ENCODE measurements at places on chromosomes 11 and 22.

DNA sequence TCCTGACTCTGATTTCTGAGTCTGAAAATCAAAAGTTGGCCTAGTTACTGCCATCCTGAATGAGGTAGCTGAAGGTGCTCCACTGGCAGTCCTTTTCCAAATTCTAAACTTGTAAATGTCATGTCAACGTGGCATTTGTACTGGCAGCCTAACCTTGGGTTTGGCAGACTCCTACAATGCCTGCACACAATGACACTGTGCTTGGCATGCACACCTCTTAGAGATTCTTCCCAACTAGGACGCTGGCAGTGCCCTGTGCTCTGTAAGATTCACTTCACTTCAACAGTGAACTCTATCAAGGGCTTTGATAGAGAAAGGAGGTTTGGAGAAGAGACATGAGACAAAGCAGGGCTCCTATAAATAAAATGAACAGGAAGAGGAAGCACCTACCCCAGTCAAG, 21.9 kb upstream of the PPP2R1B start:
- DNase-seq, result no peak

- peak; percentile 54 for DNase-seq
These were observed 34.6 kb downstream of the CYTH4 start for GRCh38 chr22:37316875-37317371.

DNA sequence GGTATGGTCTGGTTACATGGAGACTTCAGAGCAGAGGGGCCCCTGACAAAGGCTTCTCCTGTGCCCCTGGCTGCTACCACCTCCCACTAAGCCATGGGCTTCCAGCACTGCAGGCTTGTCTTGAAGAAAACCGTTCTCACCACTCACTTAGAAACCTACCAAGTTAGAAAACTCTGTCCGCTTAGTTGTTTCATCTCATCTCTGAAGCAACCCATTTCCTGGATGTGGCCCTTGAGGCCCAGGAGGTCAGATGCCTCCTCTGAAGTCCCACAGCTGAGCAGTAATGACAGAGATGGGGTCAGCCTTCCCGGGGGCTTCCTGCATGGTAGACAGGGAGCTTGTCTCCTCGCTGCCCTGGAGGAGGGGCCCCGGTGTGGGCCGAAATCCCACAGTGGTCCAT, 12.9 kb downstream of the CSF2RB start:
- DNase-seq, result no peak

DNA sequence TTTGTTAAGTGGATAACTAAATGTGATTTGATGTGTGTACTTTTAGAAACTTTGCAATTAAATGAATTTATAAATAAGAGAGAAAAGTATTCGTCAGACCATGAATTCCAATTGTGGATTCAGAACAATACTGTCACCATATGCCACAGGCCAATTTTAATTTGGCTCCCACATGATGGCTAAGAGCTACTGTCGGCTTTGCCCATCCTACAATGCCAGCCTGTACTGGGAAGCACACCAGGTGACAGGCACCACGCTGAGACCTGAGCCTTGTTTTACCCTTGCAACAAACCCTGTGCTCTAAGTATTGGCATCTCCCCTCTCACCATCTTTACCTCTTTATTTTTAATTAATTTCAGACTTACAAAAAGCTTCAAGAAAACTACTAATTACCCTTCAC, 14.0 kb downstream of the RAB30 start:
- no peak for DNase-seq

GRCh38 chr11:5380740-5381342, 2.8 kb upstream of the OR51M1 start:
- no peak for DNase-seq

GRCh38 chr11:123255909-123256308, 60.9 kb upstream of the CLMP start:
- no peak for DNase-seq

DNA sequence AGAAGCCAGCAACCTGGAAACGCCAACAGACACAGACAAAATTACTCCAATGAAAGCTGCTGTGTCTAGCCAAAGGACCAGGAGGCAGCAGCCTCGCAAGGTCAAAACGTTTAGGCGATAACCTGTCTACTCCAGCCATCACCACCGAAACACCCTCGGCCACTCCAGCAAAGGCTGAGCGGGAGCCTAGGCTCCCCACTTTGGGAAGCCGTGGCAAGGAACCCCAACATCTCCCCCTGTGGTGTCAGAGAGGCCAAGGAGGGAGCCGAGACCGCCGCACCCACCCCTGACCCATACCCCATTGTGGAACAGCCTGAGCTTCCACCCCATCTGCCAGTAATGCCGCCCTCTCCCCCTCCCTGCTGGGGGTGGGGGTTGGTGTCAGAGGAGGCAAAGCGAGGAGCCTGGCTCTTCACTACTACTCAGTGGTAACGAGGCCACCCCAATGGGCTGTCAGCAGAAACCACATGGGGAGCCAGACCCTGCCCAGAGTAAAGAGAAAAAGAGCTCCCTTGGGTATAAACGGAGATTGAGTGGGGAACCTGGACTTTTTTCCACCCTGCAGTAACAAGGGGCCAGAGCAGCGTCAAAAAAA, 33.9 kb upstream of the SEPTIN5 start:
- DNase-seq, result no peak

- DNase-seq, result no peak
These were observed 25.2 kb upstream of the NECTIN1 start for GRCh38 chr11:119754199-119754598.

DNA sequence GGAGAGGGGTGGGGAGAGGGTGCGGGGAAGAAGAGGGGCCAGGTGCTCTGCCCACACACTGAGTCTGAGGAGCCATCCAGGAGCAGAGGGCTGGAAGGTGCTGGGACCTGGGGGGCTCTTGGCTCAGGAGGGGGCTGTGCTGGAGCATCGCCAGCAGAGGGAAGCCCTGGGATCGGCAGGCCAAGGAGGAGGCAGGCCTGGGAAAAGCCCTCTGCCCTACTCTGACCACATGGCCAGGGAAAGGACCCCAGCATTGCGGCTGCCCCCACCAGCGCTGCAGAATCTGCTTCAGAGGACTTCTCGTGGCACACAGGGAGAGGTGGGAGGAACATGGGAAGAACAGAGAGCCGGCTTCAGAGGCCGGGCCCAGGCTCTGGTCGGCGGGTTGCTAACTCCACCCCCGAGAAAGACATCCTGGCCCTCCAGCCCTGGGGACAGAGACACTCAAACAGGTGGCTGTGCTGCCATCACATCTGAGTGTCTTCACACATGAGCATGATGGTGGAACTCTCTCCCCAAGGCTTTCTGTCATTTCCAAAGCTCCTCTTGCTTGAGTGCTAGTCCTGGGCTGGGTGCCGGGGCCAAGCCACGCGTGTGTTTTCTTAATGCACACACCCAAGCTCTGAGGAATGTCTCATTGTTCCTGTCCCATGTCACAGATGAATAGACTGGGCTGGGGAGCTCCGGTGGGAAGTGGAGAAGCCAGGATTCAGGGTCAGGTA, 1378.0 kb downstream of the BRD1 start:
- no peak for DNase-seq

DNA sequence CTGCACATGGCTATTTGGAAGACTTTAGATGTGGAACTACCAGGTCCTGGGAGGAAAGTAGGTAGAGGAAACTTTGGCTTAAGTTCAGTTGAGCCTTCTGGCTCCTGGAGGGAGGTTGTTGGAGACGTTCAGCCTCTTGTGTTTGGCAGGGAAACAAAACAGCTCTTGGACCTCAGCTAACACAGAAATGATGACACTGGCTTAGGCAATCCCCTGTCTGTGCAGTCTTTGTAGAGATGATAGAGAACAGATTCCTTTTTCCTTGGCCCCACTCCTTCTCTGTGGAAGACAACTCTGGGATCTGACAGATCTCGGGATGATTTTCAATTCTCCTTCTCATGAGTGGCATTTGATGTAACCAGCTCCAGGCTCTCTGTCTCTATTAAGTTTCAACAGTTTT, 428.5 kb downstream of the TMEM135 start:
- no peak for DNase-seq

GRCh38 chr11:2310073-2310785, 8.4 kb downstream of the TSPAN32 start:
- no peak for DNase-seq

- DNase-seq, result no peak
These were observed 50.1 kb downstream of the DDX6 start for GRCh38 chr11:118740892-118741291.

DNA sequence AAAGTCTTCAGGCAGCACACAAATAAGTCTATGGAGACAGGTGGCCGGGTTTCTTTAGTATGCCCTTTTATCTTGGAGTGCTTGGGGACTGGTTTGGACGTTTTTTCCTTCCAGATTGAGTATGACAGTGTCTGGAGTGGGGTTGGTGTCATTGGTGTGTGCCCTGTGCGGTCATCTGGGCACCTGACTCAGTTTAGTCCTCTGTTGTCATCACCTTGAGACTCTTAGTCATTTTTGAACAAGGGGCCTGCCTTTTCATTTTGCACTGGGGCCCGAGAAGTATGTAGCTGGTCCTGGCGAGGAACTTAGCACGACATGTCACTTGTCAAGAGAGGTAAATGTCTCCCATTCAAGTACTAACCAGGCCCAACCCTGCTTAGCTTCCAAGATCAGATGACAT, 27.2 kb upstream of the MYO18B start:
- DNase-seq, result no peak

- no peak for DNase-seq
These were observed 34.3 kb downstream of the PLEKHA7 start for GRCh38 chr11:16979703-16980622.

GRCh38 chr11:680970-681369, 14.1 kb downstream of the DEAF1 start:
- DNase-seq, result no peak

DNA sequence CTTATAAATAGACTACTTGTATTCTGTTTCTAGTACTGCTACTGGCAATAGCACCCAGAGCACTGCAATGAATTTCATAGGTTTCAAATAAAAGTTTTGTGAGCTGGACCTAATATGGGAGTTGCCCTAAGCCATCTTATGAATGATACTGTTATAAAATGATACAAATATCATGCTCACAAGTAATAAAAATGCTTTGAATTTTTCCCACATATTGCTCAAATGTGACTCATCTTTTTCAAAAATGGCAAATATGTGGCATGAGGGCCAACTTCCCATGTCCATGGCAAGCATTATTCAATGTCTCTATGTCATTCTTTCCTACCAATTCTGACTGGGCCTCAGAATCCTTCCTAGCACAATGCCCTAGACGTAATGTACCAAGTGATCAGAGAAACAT, 137.6 kb downstream of the TRPC6 start:
- DNase-seq, result no peak

DNA sequence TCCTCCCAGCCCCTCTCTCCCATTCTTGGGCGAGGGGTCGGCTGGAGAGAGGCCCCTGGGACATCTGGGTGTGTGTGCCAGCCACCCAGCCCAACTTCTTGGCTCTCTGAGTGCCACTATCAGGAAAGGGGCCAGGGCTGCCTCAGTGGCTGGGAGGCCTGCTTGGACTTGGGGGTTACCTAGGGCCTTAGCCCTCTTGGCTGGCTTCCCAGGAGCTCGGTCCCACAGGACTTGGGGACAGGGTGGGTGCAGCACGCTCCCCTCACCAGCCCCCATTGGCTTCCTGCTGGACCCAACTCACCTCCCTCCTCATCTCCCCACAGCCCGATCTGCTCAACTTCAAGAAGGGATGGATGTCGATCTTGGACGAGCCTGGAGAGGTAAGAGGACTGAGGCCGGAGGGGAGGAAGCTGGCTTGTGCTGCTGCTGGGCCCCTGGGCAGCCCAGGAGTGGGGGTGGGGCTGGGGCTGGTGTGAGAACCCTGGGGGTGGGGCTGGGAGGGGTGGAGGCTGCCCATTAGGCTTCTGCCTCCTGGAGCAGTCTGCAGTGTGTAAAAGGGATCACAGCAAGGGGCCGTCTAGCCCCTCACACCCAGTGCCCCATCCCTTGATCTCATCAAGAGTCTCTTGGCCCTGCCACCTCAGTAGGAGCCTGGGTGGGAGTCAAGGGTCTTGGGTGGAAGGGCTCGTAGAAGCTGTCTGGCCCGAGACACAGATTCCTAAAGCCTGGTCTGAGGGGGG, 54.8 kb downstream of the TRIOBP start:
- DNase-seq, result no peak

- DNase-seq, result no peak
These were observed 996.7 kb upstream of the CHORDC1 start for GRCh38 chr11:91219535-91219934.

- DNase-seq, result no peak
These were observed 661.9 kb downstream of the ETS1 start for GRCh38 chr11:127925475-127925874.

- no peak for DNase-seq
These were observed 34.5 kb upstream of the SEZ6L start for GRCh38 chr22:26134654-26135330.

DNA sequence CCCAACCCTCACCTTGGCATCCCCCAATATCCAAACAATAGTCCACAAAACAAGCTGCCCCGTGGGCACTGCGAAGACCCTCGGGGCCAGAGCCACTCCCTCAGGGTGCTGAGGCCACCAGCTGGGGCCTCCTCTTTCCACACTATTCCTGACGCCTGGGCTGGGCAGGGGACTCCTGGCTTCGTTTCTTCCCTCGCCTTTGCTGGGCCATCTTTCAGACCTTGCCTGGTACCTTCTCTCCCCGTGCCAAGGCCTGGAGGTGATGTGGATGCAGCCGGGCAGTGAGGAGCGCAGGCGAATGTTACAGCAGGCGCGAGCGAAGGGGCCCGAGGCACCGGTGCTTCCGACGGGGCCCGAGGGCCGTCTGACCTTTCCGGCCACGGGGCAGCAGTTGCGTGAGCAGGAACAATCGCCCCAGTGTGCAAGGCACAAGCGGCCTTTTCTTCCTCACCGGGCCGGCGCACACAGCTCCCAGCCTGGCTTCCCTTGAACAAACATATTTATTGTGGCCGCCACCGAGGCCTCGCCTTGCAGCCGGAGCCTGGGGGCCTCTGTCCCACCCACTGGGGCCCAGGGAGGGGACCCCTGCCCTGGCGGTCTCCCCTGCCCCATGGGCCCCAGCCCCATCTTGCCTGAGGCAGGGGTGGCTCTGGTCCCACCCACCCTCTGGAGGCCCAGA, 32.6 kb upstream of the KCNQ1OT1 start:
- no peak for DNase-seq

DNA sequence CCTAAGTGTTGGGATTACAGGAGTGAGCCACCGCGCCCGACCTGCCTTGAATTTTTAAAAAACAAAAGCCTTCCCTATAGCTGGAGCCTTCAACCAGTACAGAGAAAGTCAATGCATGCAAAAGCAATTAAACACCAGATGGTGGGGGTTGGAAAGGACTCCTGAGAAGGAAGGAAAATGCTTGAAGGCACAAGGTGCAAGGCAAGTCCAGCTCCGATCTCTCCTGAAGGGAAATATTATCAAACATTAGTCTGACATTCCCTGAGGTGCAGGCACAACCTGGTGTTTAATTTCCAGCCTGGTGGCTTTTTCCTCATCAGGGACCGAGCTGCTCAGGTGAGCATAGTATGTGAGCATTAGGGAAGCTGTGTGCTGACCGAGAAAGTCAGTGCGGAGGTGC, 12.9 kb upstream of the RAPSN start:
- no peak for DNase-seq

GRCh38 chr22:22787786-22788459, 99.7 kb upstream of the IGLL5 start:
- peak; percentile 45 for DNase-seq
